ENCODE measurements at places on chromosomes 7 and 10.

GRCh38 chr7:132560825-132561529 is 15.3 kb downstream of the PLXNA4 start:
- no peak for DNase-seq

DNA sequence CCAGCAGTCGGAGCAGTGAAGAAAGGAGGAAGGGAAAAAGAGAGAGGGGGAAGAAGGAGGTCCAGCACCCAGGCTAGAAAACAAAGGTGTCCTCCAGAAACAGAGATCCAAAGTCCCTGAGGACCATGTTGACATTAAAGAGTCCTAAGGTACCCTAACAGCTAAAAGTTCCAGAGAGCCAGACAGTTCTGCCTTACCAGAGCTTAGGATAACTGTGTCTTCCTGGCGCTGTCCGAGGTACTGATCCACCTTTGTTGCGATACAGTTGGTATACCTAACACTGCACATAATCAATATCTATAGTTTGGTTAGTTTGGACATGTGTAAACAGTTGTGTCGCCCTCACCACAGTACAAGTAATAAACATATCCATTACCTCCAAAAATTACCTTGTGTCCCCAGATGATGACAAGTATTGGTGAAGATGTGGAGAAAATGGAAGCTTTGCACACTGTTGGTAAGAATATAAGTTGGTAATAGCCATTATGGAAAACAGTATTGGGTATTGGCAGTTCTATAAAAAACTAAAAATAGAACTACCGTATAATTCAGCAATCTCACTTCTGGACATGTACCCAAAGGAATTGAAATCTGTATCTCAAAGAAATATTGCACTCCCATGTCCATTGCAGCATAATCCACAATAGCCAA is 59.8 kb downstream of the GRID1 start:
- no peak for DNase-seq

DNA sequence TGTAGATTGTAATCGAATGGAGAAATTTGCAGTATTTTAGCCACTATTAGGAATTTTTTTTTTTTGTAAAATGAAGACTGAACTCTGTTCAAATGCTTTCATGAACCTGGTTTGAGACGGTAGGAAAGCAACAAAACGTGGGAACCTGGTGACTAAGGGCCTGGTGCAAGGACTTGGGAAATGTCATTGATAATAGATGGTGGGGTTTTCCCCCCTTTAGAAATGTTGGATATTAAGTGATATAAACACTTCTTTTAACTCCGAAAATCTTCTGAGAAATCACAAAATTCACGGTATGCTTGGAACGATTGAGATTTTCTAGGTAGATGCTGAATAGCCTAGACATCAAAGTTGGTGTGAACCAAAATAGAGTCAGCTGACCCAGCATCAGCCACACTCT is 6.4 kb downstream of the IFIT2 start:
- DNase-seq = no peak

GRCh38 chr10:27391325-27391724 is 112.8 kb upstream of the RAB18 start:
- no peak for DNase-seq

DNA sequence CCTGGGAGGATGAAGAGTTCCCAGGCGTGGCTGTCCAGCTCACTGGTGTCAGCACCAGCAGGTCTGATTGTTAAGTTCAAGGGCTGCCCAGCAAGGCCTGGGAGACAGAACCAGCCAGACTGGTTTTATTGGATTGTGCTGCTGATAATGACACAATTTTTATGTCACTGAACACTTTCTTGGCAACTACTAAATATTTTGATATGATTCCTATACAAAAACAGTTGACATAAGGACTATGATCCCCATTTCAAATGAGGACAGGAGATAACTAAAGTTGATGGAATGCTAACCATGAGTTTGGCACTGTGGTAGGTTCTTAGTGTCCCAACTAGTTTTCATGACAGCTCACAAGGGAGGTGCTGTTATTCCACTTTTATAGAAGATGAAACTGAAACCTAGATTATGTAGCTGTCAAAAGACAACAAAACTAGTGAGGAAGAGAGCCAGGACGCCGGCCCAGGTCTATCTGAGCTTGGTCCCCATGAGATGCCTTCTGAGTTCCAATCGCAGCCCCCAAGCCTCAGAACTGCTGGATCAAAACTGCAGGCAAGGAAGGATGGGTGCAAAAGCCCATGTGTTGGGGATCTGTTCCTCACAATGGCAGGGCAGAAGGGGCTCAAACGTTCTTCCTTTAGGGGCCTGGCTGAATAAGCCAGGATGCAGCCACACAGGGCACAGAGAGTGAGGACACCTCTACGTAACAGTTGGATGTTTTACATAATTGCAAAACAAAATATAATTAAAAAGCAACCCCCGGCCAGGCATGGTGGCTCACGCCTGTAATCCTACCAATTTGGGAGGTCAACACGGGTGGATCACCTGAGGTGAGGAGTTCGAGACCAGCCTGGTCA is 52.8 kb downstream of the COBL start:
- no peak for DNase-seq

GRCh38 chr7:114924038-114924712 is 2.3 kb downstream of the MDFIC start:
- no peak for DNase-seq

- no peak for DNase-seq
Observed at GRCh38 chr7:17318146-17318545, 19.7 kb downstream of the AHR start.

DNA sequence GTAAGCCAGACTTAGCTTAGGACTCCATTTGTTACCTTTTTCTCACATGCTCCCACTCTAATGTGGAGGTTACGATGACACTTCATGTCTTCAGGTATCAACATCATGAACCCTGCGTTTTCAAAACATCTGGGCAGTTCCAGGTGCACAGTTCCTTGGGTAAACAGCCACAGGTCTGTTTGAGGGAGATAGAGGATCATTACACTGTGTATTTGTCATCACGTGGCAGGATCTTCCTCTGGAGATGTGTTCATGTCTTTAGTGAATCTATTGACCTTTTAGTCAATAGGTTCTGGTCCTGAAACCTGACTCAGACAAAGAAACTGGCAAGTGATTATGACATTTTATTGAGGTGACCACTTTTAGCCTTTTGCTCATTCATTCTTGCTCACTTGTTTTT is 145.5 kb downstream of the ANKRD7 start:
- no peak for DNase-seq

DNA sequence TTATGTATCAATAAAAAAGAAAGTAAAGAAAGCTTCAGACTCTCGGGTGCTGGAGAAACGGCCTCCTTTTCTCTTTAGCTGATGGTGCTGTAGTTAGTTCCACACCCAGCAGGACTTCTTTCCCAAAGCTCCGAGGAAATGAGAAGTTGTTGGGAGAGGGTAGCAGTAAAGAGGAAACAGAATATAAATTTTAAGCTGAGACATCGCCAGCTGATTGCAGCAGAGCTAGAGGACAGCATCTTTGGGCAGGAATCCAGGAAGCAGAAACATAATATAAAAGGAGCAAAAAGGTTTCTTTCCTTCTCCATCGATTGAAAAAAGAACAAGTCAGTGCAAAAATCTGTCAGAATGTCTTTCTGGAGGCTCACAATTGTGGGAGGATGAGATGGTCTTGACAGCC is 616.9 kb upstream of the FOXK1 start:
- no peak for DNase-seq

All from kidney epithelial cell (primary cell).